ENCODE measurements at places on chromosomes 1 and 21.

DNA sequence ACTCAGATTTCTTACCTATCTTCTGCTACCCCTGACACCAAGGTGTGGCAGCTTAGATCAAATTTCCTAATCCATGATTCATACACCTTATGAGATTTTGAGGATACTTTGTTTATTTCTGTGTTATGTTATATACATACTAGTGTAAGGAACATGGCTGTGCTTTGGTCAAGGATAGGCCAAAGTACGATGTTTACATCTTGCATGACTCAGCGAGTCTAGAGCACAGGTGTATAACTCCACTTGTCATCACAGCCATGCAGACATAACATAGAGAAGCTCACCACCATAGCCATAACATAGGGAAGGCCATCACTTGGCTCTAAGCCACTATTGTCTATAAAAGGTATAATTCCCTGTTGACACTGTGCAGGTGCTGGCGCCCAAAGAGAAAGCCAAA lies 61.2 kb downstream of the GBP6 start:
- no peak for DNase-seq
- H3K27ac ChIP-seq: no peak overlapping the region
- no peaks in the 10 kb centered on the region for H3K27me3 ChIP-seq

- peaks cover 4% of the 10 kb centered on the region for H3K27me3 ChIP-seq
- H3K36me3 ChIP-seq: no peaks in the 10 kb centered on the region
- no peak overlapping the region for H3K27ac ChIP-seq
- H3K4me1 ChIP-seq: no peaks in the 10 kb centered on the region
- no peak overlapping the region for H3K4me3 ChIP-seq
Measured at GRCh38 chr1:244280859-244281258, 170.8 kb downstream of the ADSS2 start.

DNA sequence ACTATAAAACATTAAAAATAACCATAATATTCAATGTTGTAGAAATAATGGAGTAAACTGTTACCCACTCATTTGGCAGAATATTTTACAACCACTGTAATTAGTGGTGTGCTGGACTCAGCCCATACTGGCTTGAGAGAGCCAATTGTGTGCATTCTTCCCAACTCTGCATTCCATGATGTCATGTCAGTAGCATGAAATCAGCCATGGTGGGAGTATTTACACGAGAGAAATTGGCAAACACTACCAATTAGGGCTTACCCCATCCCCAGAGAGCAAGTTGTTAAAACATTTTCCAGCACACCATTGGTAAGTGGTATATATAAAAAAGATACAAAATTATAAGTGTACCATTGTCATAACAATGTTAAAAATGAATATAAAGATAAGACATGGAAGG lies 19.1 kb upstream of the QSOX1 start:
- H3K36me3 ChIP-seq: no peaks in the 10 kb centered on the region
- DNase-seq: no peak
- H3K27ac ChIP-seq: no peak overlapping the region
- no peaks in the 10 kb centered on the region for H3K4me1 ChIP-seq

- H3K4me3 ChIP-seq: no peak overlapping the region
- H3K36me3 ChIP-seq: no peaks in the 10 kb centered on the region
- H3K27me3 ChIP-seq: peaks cover 2% of the 10 kb centered on the region
Measured at GRCh38 chr1:42146626-42147320, 6.4 kb upstream of the GUCA2B start.
